ENCODE measurements at places on chromosomes 3 and 15.

DNA sequence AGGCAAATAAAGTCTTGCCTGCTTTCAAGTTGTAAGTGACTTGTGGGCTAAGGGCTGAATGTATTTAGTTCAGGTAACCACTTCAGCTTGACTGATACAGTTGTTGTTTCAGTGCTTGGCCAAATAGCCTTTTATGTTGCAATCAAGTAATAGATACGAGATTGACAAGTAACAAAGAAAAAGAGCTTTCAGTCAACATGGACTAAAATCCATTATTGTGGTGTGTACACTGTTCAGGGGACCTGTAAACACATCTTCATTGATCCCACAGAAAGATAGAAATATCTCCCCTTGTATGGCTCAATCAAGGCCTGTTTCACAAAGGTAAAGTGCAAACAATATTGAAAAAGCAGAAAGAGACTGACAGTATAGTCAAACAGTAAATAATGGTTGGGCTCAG, 224.8 kb upstream of the TMCO5A start:
- no peak for DNase-seq

DNA sequence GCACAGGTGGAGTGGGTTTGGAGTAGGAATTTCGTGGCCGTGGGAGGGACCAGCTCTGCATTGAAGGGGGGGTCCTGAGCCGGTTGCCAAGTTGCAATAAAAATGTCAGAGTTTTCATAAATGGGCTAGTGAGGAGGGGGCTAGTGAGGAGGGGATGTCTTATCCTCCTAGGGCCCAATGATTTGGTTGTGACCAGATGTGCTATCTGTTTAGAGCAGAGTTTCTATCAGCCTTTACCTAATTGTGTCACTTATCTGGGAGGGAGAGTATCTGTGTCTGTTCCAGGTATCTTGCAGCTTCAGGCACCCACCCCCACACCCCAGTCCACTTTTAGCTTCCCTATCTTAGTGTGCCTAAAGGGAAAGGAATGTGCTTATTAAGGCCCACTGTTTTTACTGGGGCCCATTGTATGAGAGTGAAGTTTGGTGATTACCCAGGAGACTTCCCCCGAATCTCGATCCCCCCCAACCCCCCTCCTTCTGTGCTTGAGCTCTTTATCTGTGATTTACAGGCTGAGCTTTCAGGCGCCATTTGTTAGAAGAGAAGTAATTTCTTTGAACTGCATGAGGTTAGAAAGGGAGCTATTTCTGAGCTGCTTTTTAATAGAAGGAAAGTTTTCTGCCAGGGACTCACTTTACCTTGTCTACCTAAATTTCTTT, 42.6 kb downstream of the PPCDC start:
- no peak for DNase-seq

- no peak for DNase-seq
These were observed 209.6 kb upstream of the PLSCR5 start for GRCh38 chr3:146814601-146815315.

DNA sequence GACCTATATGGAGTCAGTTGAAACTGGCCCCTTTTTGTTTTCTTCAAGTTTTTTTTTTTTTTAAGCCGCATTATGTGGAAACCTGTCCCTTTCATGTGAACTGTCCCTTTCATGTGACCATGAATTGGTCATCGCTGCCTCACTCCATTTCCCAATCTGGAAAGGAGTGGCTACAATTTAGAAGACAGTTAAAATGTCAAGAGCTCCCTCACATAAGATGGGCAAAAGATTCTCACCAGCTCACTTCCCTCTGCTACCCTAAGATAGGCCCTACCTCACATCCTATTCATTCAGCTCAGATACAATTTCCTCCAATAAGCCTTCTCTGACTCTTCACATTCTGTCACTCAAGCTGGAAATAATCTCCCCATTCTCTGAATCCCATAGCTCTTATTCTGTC, 111.3 kb upstream of the BCL6 start:
- DNase-seq = no peak

DNA sequence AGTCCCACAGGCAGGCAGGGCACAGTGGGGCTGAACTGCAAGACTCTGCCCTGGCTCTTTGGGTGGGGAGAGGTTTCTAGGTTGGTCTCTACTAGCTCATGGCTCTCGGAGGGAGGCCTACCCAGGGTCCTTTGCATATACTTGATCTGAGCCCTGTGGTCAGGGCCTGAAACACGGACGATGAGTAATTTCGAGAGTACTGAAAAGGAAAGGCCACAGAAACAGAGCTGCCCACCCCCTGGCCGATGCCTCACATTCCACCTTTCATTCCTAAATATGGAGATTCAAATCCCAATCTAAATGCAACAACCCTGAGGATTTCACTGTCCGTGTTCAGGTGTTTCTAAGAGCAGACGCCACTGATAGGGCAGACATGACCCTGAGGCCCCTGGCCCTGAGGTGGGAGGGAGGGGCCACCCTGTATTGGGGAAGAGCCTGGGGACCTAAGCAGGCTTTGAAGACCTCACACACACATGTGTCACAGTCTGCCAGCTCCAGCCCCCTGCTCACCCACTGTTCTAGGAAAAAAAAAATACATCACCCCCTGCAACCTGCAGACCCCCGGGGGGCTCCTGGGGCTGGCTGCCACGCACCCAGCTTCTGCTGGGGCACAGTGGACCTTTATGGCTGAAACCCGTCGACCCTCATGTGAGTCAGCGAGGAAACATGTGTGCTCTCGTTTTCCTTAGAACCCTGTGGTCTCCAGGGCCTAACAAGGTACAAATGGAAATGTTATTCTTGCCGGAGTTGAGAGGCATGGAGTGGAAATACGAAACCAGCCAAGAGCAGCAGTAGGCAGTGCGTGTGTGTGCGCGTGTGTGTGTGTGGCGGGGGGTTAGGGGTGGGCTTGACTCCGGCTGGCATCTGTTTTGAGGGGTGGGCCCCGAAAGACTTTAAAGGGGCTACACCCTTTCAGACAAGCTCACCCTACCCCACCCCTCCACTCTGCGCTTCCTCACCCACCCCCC, 112.7 kb downstream of the CHSY1 start:
- DNase-seq = no peak

DNA sequence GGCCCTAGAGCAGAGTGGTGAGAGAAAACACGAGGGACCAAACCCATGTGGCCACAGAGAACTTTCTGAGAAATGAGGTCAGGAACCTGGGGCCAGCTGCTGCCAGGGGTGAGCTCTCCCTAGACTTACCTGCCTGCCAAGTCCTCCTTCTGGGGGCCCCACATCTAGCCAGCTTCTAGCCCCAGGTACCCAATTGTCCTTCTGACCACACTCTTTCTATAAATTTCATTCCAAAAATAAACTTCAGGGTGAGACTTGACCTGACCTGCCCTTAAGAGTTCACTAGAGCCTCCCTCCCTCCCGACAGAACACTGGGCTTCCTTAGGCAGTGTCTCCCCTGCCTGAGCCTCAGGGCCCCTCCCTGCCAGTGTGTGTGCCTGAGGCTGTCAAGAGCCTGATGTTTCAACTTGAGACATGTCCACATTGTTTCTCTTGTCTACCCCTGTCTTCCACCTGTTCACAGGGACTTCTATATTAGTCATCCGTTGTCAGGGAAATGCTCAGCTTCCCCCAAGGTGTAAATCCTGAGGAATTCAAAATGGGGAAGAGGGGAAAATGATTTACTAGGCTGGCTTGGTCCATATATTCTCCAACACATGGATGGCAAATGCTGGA, 312.8 kb upstream of the TLE3 start:
- no peak for DNase-seq

- no peak for DNase-seq
These were observed 91.9 kb downstream of the EPHB1 start for GRCh38 chr3:134886991-134887390.

GRCh38 chr15:26866298-26867199, at the start of gene GABRA5:
Gene GABRA5 (plus strand): TSS chr15:26867062. CDS start chr15:26869249, 2,187 bp downstream.
- DNase-seq = no peak

- no peak for DNase-seq
These were observed 1.8 kb downstream of the SLC6A1 start for GRCh38 chr3:10994306-10994705.

DNA sequence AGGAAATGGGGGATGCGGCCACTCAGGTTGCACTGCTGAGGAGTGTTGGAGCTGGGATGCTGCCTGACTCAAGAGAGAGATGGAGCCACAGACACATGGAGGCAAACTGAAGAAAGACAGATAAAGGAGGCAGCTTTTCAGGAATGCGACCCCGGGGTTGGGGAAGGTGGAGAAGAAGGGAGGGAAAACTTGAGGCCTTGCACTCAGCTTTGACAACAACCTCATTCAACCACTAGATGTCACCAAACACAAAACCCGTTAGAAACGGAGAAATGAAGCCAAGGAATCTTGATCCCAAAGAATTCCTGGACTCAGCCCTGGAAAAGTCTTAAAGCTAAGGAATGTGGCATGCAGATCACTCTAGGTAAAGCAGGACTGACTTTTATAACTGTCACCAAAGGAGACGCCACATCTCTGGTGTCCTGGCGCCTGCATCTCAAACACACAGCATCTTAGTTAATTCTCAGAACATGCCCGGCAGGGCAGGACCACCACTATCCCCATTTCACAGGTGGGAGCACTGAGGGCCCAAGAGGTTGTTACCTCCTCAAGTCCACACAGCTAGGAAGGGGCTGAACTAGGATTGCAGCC, 59.6 kb upstream of the LMCD1 start:
- DNase-seq = no peak

DNA sequence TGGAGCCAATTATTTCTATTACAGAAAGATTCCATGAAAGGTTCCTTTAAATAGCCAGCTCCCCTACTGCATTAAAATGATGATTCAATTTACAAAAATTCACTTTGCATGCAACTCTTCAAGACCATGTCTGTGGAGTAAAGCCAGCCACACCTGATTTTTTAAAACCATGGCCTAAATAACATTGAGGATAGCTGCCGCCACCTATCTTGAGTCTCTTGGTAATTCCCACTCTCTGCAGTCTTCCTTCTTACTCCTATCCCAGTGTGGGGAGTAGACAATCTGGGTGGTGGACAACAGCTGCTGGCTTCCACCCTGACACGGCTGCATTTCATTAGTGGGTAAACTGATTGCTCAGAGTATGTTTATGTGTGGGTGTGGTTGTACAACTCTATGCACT, 10.7 kb downstream of the LRTM1 start:
- DNase-seq = no peak

GRCh38 chr15:65057549-65057940, 10.2 kb downstream of the RASL12 start:
- no peak for DNase-seq

GRCh38 chr3:124261306-124261705, 269.4 kb upstream of the ROPN1 start:
- no peak for DNase-seq

- no peak for DNase-seq
These were observed 10.2 kb upstream of the FGF7 start for GRCh38 chr15:49412797-49413196.

GRCh38 chr3:98964784-98965183, 63.3 kb upstream of the DCBLD2 start:
- no peak for DNase-seq

DNA sequence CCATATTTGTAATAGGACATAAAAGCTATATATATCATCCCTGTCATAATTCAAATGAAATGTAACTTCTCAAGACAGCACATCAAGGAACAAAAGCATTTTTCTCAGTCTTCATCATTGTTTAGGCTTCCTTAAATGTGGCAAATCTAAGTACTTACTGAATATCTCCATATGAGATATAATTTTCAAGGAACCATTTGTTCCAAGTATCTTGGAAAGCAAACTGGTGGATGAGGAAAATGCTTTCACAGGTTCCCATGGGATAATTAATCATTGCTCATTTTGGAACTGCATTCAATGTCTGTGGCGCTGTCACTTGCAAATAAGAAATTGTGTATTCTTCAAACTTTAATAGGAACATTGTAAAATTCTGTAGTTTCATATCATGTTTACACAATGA, 52.6 kb upstream of the ZNF385D start:
- DNase-seq = no peak

DNA sequence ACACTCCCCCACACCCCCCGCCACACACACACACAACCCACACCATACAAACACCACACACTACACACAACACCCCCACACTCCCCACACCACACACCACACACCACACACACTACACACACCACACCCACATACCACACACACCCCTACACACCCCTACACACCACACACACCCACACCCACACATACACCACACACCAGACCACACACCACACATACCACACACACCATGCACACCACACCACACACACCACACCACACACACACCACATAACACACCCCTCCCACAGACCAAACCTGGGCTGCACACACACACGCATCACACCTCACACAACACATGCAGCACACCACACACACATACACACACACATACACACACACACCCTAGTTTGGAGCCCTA, 1.8 kb upstream of the RASGRF1 start:
- DNase-seq = no peak

DNA sequence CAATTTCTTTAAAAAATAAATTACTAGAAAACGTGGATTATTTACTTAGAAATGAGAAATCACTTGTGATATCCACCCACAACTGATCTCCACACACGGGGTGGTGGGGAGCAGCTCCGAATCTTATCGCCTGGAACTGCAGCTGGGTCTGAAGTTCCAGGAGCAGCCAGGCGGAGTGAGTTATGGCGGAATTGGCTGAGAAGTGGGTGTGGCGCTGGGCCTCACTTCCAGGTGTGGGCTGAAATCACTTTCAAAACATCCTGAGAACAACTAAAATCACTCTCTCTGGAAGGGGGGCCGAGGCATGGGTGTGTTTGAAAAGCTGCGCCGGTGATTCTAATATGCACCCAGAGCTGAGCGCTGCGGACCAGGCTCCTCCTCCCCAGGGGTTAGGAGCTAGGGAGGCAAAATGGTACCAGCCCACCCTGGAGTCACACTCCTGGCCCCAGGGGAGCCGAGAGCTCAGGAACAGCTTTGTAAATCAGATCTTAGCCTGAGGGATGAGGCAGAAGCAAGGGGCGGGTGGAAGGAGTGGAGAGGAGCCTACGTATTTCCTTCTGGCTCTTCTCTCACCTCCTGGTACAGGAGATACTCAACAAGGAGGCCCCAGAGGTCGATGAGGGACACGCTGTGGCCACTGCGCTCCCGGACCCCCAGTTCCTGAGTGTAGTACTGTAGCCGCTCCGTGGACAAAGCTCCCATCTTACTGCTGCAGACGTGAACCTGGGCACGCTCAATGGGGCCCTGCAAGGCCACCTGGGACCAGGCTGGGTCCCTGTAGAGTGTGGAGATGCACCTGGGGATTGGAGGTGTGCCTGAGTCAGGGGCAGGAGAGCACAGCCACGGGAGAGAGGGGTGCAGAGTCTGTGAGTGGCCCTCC, 9.6 kb downstream of the PLA2G4F start:
- no peak for DNase-seq
